ENCODE measurements at places on chromosomes 3 and 15. TPM values are rescaled to one million over a fixed set of nuclear protein-coding genes. Genes with fewer than 3 reads are reported as not detected.

The PPM1L gene
- 1.7 TPM for total RNA-seq

The SCN11A gene
- 0.63 TPM for total RNA-seq

The SHC4 gene
- total RNA-seq: 0.58 TPM

The CTXN2 gene
- total RNA-seq: 0.13 TPM

The RASGRP1 gene
- 8.8 TPM for total RNA-seq

The SYNPR gene
- 0.18 TPM for total RNA-seq

The SCN5A gene
- 4.8 TPM for total RNA-seq

The TUSC7 gene
- total RNA-seq: not detected

The SLC2A2 gene
- total RNA-seq: 0.48 TPM

The ZNF502 gene
- 2.5 TPM for total RNA-seq

The SEMA3B gene
- 5.9 TPM for total RNA-seq

GRCh38 chr3:135352213-135352612 lies 557.2 kb downstream of the EPHB1 start:
- peak; percentile 74 for DNase-seq
- H3K27ac ChIP-seq: no peak overlapping the region
- no peak overlapping the region for H3K4me3 ChIP-seq
- peaks cover 5% of the 10 kb centered on the region for H3K4me1 ChIP-seq

DNA sequence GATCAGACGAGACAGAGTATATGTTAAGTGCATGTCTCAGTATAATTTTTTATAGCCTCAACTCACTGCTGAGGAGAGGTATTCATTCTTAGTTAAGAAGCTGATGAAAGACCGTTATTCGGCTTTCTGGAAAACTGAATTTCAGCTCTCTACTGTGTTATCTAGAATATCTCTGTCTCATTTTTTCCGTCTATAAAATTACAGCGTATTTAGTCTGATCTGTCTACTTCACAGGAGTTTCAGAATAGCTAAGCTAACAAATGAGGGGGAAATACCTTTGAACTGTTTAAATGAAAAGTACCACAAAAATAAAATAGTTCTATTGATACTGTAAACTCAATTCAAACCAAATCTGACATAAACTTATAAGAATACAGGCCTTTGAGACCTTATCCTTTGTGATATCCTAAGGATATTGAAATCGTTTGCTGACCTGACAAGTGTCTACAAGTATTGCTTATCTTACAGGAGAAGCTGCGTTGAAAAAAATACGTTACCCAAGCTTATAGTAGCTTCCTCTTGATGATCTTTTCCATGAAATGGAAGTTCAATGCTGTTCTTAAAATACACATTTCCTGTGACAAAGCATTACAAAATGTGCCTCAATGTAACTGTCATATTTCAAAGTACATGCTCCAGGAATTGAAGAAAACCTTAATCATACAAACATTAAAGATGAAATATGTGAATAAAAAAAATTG lies 104.6 kb downstream of the IL1RAP start:
- no peaks in the 10 kb centered on the region for H3K27me3 ChIP-seq
- no peaks in the 10 kb centered on the region for H3K4me1 ChIP-seq
- no peak for DNase-seq
- H3K27ac ChIP-seq: no peak overlapping the region

DNA sequence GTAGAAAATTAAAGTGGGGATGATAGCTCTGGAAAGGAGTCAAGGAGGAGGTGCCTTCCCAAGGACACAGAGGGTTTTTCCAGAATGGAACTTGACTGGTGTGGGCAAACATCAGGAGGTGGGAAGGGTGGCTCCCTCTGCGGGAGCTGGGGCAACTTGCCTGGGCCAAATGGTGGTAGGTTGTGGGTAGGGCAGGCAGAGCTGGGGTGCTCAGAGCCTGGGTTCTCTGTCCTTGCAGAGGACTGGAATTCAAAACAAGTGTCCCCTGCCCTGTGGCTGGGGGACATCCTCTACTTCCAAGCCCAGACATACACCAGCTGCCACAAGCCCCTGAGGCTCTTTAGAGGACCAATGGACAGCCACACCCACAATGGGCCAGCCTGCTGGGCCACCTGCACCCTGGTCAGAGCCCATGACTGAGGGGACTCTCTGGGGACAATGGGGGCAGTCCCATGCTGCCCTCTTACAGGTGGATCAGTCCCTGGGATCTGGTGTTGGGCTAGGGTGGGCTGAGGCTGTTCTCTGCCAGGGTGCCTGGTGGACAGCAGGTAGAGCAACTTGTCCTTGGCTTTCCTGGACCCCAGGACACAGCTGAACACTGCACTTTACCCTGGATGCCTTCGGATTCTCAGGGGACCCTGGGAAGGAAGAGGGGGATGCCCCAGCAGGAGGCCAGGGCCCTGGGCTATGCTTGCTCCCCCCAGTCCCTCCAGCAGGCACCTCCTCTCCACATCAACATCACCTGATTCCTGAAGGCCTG lies 38.6 kb upstream of the CSPG4 start:
- no peaks in the 10 kb centered on the region for H3K4me1 ChIP-seq
- no peak overlapping the region for H3K27ac ChIP-seq
- peak; percentile 28 for DNase-seq
- no peaks in the 10 kb centered on the region for H3K36me3 ChIP-seq

GRCh38 chr15:32802286-32802936 lies 84.6 kb downstream of the GREM1 start:
- no peaks in the 10 kb centered on the region for H3K36me3 ChIP-seq
- DNase-seq: no peak
- no peak overlapping the region for H3K4me3 ChIP-seq
- H3K27ac ChIP-seq: no peak overlapping the region

GRCh38 chr15:59691194-59691805 lies 2.2 kb upstream of the BNIP2 start:
- H3K27me3 ChIP-seq: no peaks in the 10 kb centered on the region
- H3K36me3 ChIP-seq: peaks cover 8% of the 10 kb centered on the region
- no peak overlapping the region for H3K4me3 ChIP-seq
- peaks cover 10% of the 10 kb centered on the region for H3K4me1 ChIP-seq

DNA sequence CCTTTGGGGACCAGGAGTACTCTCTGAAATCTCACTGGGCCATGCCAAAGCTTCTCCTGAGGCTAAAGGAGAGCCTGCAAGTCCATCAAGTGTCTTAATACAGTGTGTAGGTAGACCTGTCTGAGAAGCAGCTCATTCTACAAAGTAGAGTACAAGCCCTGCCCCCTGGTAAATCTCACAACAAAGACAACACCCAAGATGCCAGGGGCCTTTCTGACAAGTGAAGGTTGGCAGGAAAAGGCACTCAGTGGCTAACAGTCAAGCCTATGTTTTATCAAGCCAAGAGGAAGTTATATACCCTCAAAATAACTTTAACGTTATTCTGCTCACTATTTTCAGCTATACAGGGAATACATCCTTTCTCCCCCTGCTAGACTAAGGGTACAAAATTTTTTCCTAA lies 58.3 kb downstream of the NMNAT3 start:
- no peaks in the 10 kb centered on the region for H3K36me3 ChIP-seq
- peaks cover 7% of the 10 kb centered on the region for H3K27me3 ChIP-seq
- H3K4me3 ChIP-seq: no peak overlapping the region
- H3K27ac ChIP-seq: no peak overlapping the region

- peaks cover 4% of the 10 kb centered on the region for H3K4me1 ChIP-seq
- DNase-seq: peak; percentile 62
- H3K27ac ChIP-seq: no peak overlapping the region
Measured at GRCh38 chr3:124512881-124513609, 217.2 kb upstream of the UMPS start.

- no peaks in the 10 kb centered on the region for H3K36me3 ChIP-seq
- H3K27ac ChIP-seq: no peak overlapping the region
- no peaks in the 10 kb centered on the region for H3K27me3 ChIP-seq
- no peaks in the 10 kb centered on the region for H3K4me1 ChIP-seq
- no peak overlapping the region for H3K4me3 ChIP-seq
Measured at GRCh38 chr3:126945171-126945721, 37.7 kb upstream of the PLXNA1 start.

- no peaks in the 10 kb centered on the region for H3K4me1 ChIP-seq
- H3K4me3 ChIP-seq: no peak overlapping the region
- no peaks in the 10 kb centered on the region for H3K27me3 ChIP-seq
- DNase-seq: no peak
- no peaks in the 10 kb centered on the region for H3K36me3 ChIP-seq
Measured at GRCh38 chr15:39555885-39556284, 25.0 kb upstream of the THBS1 start.

GRCh38 chr3:194328053-194328657 lies 23.0 kb downstream of the CPN2 start:
- H3K4me1 ChIP-seq: peaks cover 4% of the 10 kb centered on the region
- peaks cover 12% of the 10 kb centered on the region for H3K27me3 ChIP-seq
- H3K27ac ChIP-seq: no peak overlapping the region
- no peak for DNase-seq

- H3K4me3 ChIP-seq: no peak overlapping the region
- H3K36me3 ChIP-seq: no peaks in the 10 kb centered on the region
- H3K27ac ChIP-seq: no peak overlapping the region
- H3K27me3 ChIP-seq: no peaks in the 10 kb centered on the region
Measured at GRCh38 chr3:11755276-11755675, 91.4 kb downstream of the TAMM41 start.

- H3K27me3 ChIP-seq: no peaks in the 10 kb centered on the region
- no peak for DNase-seq
- no peak overlapping the region for H3K4me3 ChIP-seq
- no peaks in the 10 kb centered on the region for H3K4me1 ChIP-seq
Measured at GRCh38 chr3:55307622-55308021, 179.5 kb downstream of the WNT5A start.

DNA sequence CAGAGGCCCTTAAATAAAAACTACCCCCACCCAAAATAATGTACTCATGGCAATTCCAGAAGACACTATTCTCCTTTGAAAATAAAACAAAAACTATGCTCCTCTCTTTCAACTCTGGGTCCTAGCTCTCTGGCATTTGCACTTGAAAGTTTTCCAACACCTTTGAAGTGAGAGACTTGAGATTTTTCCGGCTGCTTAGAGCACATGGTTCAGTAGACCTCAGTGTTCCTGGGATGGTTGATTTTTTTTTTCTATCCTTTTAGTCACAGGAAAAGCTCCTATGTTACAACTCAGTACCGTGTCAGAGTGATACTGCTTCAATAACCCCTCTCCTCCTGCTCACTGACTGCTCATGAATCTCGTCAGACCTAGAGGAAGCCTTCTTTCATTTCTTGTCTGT lies 118.3 kb upstream of the TUSC7 start:
- peaks cover 6% of the 10 kb centered on the region for H3K4me1 ChIP-seq
- DNase-seq: no peak
- H3K27ac ChIP-seq: no peak overlapping the region
- H3K36me3 ChIP-seq: no peaks in the 10 kb centered on the region

DNA sequence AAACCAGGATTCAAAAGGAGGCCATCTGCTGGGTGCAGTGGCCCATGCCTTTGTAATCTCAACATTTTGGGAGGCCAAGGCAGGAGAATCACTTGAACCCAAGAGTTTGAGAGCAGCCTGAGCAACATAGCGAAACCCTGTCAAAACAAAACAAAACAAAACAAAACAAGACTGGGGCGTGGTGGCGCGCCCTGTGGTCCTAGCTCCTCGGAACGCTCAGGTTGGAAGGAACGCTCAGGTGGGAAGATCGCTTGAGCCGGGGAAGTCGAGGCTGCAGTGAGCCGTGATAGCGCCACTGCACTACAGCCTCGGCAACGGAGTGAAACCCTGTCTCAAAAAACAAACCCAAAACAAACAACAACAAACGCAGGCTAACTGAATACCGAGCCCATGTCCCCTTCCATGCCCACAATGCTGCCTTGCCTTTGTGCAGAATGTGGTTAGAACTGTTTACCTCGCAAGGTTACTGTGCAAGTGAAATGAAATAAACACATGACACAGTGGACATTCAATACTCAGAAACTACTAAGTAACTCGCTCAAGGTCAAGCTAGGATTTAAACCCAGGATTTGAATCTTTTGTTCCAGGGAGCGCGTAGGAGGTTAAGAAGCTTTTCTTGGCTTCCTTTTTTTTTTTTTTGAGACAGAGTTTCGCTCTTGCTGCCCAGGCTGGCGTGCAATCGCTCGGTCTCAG lies 766 bp upstream of the EMC4 start:
- peaks cover 9% of the 10 kb centered on the region for H3K36me3 ChIP-seq
- peak overlapping the region; percentile 25 for H3K27ac ChIP-seq
- no peaks in the 10 kb centered on the region for H3K27me3 ChIP-seq
- H3K4me3 ChIP-seq: peak overlapping the region; percentile 96
- no peaks in the 10 kb centered on the region for H3K4me1 ChIP-seq

- H3K27ac ChIP-seq: no peak overlapping the region
- peak; percentile 69 for DNase-seq
- H3K36me3 ChIP-seq: no peaks in the 10 kb centered on the region
- H3K27me3 ChIP-seq: no peaks in the 10 kb centered on the region
- H3K4me3 ChIP-seq: no peak overlapping the region
- H3K4me1 ChIP-seq: no peaks in the 10 kb centered on the region
Measured at GRCh38 chr3:154766765-154767503, 313.2 kb upstream of the MME start.

DNA sequence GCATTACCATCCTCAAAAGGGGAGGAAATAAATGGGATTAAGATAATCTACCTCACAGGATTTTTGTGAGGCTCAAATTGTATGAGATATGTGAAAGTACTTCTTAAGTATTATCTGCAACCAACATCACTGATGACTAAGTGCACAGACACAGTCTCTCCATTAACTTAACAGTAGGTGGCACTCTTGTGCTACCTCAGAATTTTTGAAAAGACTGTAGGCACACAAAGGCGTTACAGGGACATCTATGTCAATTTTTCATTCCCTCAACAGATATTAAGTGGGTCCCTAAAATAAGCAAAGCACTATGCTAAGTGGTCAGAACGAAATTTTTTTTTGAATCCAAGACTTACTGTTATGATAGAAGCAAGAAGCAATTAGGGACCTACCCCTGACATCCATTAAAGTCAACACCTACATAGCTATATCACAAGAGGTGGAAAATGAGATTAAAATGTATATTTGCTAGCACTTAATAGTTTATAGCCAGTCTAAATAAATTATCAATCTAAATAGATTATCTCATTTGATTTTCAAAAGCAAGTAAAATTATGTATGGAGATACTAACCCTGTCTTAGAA lies 52.9 kb downstream of the RYK start:
- H3K4me1 ChIP-seq: no peaks in the 10 kb centered on the region
- no peaks in the 10 kb centered on the region for H3K27me3 ChIP-seq
- peaks cover 74% of the 10 kb centered on the region for H3K36me3 ChIP-seq
- DNase-seq: no peak
- H3K4me3 ChIP-seq: no peak overlapping the region
